ENCODE measurements at places on chromosomes 1 and 21. TPM values are rescaled to one million over a fixed set of nuclear protein-coding genes. Genes with fewer than 3 reads are reported as not detected.

DNA sequence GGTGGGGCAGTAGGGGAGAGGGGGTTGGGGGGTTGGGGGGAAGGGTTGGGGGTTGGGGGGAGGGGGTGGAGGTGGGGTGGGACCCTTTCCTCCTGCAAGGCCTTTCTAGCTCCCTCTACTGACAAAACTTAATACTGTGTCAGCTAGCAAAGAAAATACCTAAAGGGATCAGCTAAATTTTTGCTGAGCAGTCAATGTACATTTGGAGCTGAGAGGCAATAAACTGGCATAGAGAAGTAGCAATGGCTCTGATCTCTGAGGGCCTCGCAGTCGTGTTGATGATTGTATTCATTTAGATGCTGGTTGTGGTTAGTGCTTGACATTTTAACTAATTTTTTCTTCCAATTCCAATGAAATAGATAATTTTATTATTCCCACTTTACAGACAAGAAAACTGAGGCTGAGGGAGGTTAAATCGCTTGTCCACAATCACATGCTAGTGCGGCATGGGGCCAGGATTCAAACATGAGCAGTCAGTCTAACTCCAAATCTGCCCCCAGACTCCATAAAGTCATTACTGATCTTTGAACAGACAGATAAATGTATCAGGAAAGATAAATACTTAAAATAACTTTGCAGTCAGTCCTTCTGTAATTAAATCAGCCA lies 357.1 kb downstream of the DISC1 start:
- no peaks in the 10 kb centered on the region for H3K4me1 ChIP-seq
- H3K27me3 ChIP-seq, result no peaks in the 10 kb centered on the region
- no peak overlapping the region for H3K27ac ChIP-seq
- no peaks in the 10 kb centered on the region for H3K36me3 ChIP-seq

DNA sequence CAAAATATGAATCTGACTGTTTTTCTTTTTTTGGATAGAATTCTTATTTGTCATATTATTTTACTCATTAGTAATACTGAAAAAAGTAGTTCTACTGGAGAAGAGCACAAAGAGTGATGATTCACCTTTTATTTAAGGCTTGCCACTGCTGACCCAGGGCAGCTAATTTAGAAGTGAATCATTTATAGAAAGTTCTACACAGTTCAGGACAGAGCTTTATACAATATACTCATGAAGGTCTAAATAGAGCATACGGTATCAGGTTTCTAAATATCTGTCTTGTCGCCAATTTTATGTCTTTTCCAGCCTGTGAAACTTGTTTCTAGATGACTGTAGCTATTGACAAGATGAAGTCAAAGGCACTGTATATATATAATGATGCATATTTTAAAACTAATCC lies 25.0 kb downstream of the GIPC2 start:
- no peak overlapping the region for H3K4me3 ChIP-seq
- H3K27me3 ChIP-seq, result no peaks in the 10 kb centered on the region
- H3K4me1 ChIP-seq, result no peaks in the 10 kb centered on the region
- no peak overlapping the region for H3K27ac ChIP-seq
- DNase-seq, result no peak

DNA sequence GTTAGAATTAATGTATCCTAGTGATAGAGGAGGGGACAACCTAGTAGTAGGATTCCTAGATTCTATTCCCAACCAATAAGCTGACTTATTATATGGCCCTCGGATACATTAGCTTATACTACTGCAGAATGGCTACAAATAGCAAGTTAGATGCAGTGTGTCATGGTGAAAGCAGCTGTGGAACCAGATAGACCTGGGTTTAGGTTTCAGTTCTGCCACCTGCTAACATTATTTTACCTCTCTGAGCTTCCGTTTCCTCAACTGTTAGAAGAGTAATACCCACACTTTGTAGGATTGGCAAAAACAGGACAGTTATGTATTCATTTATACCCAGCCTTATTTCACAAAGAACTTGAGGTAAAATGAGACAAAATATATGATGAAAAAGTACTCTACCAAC lies 21.6 kb upstream of the MAGOH start:
- peaks cover 18% of the 10 kb centered on the region for H3K36me3 ChIP-seq
- no peaks in the 10 kb centered on the region for H3K27me3 ChIP-seq
- no peaks in the 10 kb centered on the region for H3K4me1 ChIP-seq
- no peak for DNase-seq
- H3K27ac ChIP-seq, result no peak overlapping the region

The RCSD1 gene
- total RNA-seq, result 129 TPM

DNA sequence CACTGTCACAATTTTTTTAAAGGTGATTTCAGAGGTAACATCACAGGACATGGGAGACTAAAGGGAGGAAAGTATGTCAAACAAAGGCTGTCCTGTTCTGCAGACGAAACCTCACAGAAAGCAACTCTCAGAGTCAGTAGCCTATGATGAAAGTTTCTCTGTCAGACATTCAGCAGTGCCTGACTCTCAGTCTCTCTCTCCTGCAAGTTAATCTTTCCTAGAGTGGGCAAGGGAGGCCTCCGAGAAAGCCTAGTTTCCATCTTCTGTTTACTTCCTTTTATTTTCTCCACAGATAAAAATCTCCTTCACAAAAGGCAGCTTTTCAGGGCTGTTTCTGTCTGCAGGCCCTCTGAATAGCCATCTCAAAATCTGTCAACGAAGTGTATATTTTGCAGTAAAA lies 24.9 kb upstream of the FMO2 start:
- no peaks in the 10 kb centered on the region for H3K27me3 ChIP-seq
- no peak for DNase-seq
- no peak overlapping the region for H3K27ac ChIP-seq
- no peaks in the 10 kb centered on the region for H3K36me3 ChIP-seq
- no peak overlapping the region for H3K4me3 ChIP-seq
- no peaks in the 10 kb centered on the region for H3K4me1 ChIP-seq

The KRTAP13-2 gene
- not detected for total RNA-seq

GRCh38 chr1:58818075-58818474 lies 34.2 kb upstream of the JUN start:
- H3K4me1 ChIP-seq, result peaks cover 36% of the 10 kb centered on the region
- no peaks in the 10 kb centered on the region for H3K36me3 ChIP-seq

DNA sequence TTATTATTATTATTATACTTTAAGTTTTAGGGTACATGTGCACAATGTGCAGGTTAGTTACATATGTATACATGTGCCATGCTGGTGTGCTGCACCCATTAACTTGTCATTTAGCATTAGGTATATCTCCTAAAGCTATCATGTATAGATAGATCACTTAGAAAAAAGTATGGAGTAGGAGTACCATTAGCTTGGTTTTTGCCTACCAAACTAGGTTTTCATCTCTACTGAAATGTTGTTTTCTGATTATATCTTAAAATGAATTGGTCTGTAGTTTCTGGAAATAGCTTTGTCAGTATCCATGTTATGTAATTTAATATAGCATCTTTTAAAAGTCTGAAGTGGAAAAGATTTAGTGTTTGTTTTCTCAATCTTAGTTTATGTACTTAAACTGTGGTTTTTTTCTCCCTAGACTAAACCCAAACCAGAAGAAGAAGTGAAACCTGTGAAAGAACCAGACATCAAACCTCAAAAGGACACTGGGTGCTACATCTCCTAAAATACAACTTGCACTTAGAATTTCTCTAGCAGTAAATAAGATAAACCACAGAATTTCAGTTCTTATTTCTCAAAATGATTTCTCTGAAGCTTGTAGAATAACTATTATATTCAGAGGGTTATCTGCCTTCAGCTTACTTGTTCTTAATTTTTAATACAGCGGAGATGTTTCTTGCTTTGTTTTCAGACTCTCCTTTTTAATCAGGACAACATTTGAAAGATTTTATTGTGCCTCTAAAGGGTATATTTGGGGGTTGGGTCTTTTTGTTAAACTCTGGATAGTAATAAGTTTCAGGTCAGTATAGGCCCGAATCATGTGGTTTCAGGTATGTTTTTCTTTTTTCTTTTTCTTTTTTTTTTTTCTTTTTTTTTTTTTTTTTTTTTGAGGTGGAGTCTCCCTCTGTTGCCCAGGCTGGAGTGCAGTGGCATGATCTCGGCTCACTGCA lies 4.5 kb upstream of the FAM177B start:
- DNase-seq, result no peak
- no peak overlapping the region for H3K4me3 ChIP-seq
- H3K27me3 ChIP-seq, result no peaks in the 10 kb centered on the region
- H3K27ac ChIP-seq, result no peak overlapping the region

The ITLN2 gene
- not detected for total RNA-seq

- no peak for DNase-seq
- no peak overlapping the region for H3K4me3 ChIP-seq
- H3K36me3 ChIP-seq, result no peaks in the 10 kb centered on the region
Observed at GRCh38 chr1:231494439-231495110, 33.9 kb upstream of the TSNAX start.

DNA sequence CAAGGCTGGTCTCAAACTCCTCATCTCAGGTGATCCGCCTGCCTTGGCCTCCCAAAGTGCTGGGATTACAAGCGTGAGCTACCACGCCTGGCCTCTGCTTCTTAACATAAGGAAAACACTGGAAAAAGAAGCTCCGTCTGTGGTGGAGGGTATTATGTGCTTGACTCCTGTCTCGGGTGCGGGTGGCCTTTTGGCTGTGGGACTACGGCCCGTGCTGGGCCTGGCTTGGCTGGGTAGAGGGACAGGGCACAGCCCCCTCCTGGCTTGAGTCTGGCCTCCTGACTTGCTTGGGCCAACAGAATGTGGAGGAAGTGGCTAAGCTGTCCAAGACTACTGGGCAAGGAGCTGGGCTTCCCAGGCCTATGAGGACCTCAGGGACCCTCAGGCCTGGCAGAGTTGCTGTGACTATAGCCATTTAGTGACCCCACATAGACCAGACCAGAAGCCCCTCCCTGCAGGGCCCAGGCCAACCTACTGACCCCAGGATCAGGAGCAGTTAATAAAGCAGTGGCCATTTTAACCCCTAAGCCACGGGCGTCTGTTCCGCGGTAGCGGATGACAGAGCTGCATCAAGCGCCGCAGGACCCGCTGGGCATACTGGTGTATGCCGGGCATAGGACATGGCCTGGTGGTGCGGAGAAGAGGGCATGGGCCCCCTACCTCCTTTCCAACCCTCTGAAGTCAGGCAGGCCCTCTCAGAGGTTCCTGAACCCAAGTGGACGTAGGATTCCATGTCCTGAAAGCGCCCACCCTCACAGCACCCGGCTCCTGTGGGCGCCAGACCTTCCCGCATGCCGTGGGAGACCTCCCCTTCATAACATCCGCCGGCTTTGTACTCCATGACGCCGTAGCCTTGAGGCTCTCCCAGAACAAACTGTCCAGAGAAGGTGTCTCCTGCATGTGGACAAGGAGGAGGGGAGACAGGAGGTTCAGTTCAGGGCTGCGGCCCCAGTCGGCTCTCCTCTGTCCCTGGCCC lies 4.4 kb downstream of the MORN1 start:
- peaks cover 16% of the 10 kb centered on the region for H3K4me1 ChIP-seq
- H3K27me3 ChIP-seq, result no peaks in the 10 kb centered on the region
- DNase-seq, result no peak
- H3K4me3 ChIP-seq, result no peak overlapping the region
- no peak overlapping the region for H3K27ac ChIP-seq
- H3K36me3 ChIP-seq, result no peaks in the 10 kb centered on the region

The DMBX1 gene
- not detected for total RNA-seq

The NEXN gene
- 0.67 TPM for total RNA-seq

DNA sequence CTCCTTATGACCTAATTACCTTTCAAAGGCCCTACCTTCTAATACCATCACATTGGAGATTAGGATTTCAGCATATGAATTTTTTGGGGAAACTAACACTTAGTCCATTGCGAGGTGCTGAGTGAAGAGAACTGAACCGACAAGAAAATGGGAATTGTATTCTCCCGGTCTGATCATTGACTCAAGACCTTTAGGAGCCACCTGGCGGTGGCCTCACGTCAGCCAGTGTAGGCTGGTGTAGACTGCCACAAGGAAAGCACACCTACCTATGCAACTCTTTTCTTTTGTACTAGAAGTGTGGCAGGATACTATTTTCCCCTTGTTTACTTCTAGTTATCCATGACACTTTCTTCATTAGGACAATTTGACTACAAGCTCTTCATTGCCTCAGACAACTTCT lies 333.5 kb upstream of the B3GALT2 start:
- no peak overlapping the region for H3K27ac ChIP-seq
- no peaks in the 10 kb centered on the region for H3K36me3 ChIP-seq
- no peak overlapping the region for H3K4me3 ChIP-seq
- no peaks in the 10 kb centered on the region for H3K27me3 ChIP-seq
- DNase-seq, result no peak

GRCh38 chr21:38954588-38955004 lies 148.9 kb downstream of the ETS2 start:
- H3K27ac ChIP-seq, result no peak overlapping the region
- no peak overlapping the region for H3K4me3 ChIP-seq
- no peaks in the 10 kb centered on the region for H3K4me1 ChIP-seq

The DMRTA2 gene
- total RNA-seq, result not detected

GRCh38 chr1:225626698-225627097 lies 26.2 kb downstream of the ENAH start:
- H3K4me3 ChIP-seq, result no peak overlapping the region
- no peak overlapping the region for H3K27ac ChIP-seq
- no peak for DNase-seq
- peaks cover 6% of the 10 kb centered on the region for H3K27me3 ChIP-seq
- H3K36me3 ChIP-seq, result no peaks in the 10 kb centered on the region
- no peaks in the 10 kb centered on the region for H3K4me1 ChIP-seq

DNA sequence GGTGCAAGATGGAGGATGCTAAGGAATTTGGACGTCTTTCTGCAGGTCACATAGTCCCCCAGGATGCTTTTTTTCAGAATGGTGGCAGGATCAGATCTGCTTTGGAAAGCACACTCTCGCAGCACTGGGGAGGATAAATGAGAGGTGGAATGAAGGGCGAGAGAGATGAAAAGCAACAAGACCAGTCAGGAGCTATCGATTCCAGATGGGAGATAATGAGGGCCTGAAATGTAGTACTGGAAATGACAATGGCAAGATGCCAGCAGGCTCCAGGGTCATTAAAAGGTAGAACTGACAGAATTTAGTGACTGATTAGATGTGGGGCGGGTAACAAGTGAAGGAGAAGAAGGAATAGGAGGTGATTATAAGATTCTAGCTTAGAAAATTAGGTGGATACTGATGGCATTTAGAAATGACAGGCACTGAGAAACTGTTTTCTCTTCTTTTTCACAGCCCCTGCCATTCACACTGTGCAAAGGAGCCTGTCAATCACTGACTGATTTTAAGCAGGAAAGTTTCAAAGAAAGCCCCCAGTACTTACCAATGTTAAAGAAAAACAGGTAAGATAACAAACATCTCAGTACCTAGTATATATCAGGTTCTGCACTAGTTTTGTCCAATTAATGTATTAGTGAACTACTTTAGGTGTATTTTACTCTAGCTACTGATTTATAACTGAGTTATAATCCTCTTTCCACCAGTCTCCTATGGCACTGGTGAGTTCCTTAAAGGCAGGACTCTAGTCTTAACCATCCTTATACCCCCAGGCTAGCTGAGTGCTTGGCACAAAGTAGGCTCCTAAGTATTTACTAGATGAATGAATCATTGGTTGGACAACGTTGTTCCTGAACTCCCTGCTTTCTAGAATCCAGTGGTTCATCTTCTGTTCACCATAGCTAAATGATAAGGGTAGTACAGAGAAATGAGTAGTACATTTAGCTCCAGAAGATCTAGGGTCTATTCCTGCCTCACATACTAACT lies 9.2 kb downstream of the PIGM start:
- no peaks in the 10 kb centered on the region for H3K36me3 ChIP-seq
- no peak overlapping the region for H3K27ac ChIP-seq
- no peaks in the 10 kb centered on the region for H3K27me3 ChIP-seq
- H3K4me3 ChIP-seq, result no peak overlapping the region

- peaks cover 9% of the 10 kb centered on the region for H3K4me1 ChIP-seq
- peaks cover 31% of the 10 kb centered on the region for H3K36me3 ChIP-seq
- no peaks in the 10 kb centered on the region for H3K27me3 ChIP-seq
Observed at GRCh38 chr1:224411766-224412165, 22.8 kb downstream of the WDR26 start.
